ENCODE measurements at places on chromosomes 3 and 15.

DNA sequence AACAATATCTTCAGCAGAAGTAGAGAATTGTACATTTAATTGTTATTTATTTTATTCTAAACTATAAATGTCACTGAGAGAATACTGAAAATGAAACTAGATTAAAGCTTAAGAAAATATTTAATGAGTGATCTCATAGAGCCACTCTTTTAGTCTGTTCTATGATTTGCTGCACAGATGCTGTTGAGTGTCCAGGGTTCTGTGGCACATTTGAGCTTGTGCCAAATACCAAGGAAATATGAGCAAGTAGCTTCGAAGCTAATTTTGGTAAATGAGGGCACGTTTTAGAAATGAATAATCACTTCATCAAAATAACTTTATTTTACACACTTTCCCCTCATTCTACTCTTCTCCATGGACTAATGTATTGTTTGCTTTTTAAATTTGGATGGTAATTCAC lies 53.6 kb upstream of the THRB start:
- H3K27ac ChIP-seq, result no peak overlapping the region
- no peaks in the 10 kb centered on the region for H3K36me3 ChIP-seq
- DNase-seq, result no peak
- no peaks in the 10 kb centered on the region for H3K27me3 ChIP-seq
- H3K4me3 ChIP-seq, result no peak overlapping the region

DNA sequence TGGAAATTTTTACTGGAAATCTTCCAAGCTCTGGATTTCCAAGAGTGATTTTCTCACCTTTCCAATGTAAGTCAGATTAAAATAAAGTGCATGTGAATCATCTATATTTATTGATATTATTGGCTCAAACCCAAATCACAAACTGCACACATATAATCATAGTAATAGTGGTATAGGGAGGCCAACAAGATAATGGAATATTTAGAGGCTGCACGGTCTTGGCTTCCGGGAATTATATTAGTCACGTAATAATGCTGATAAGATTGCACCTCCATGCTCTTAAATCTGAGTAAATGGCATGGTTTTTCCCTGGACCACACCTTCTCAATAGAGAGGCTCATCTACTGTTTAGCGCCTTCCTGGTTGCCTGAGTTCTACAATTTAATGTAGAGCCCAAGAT lies 567.1 kb upstream of the NR2F2 start:
- H3K4me1 ChIP-seq, result no peaks in the 10 kb centered on the region
- no peak overlapping the region for H3K4me3 ChIP-seq
- no peak for DNase-seq
- peaks cover 2% of the 10 kb centered on the region for H3K27me3 ChIP-seq
- H3K36me3 ChIP-seq, result no peaks in the 10 kb centered on the region
- no peak overlapping the region for H3K27ac ChIP-seq

DNA sequence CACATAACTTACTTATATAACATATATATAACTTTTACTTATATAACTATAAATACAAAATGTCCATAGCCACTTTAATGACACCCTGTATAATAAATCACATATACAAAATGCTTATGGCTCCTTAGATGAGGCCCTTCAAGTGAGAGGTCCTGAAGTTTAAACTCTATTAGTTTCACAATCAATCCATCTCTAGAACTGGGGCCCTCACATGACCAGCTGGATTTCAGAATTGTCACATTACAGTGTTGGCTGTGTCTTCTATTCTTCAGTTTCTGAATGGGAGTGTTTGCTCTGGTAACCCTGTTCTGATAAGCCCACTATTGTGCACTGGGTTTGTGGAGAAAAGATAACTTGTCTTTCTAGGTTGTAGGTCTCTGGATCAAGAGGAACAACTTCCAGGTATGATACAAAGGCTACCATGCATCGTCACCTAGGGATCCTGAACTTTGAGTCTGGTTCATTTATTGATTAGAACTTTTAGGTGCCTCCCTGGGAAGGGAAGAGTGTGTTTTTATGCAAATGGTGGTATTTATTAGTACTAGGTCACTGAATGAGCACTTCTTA lies 107.9 kb downstream of the DNAH12 start:
- no peak overlapping the region for H3K4me3 ChIP-seq
- DNase-seq, result no peak
- no peak overlapping the region for H3K27ac ChIP-seq
- H3K4me1 ChIP-seq, result no peaks in the 10 kb centered on the region
- peaks cover 18% of the 10 kb centered on the region for H3K27me3 ChIP-seq

DNA sequence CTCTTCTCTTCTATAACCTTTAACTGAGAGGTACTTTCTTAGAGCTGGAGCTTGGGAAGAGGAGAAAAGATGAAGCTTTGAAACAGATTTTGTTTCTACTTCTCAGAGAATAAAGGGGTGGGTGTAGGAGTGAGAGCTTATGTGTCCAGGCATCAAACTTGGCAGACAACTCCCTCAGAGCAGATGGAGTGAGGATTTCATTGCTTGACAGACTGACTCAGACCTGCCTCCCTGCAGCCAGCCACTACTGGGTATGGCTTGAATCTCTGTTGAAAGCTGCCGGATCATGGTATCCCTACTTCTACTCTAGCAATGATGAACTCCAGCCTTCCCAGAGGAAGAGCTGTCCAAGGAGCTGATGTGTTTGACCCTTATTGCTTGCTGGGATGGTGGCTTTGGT lies 36.7 kb downstream of the SYN2 start:
- no peak for DNase-seq
- no peaks in the 10 kb centered on the region for H3K4me1 ChIP-seq
- no peak overlapping the region for H3K27ac ChIP-seq
- H3K36me3 ChIP-seq, result no peaks in the 10 kb centered on the region
- H3K4me3 ChIP-seq, result no peak overlapping the region

- H3K36me3 ChIP-seq, result no peaks in the 10 kb centered on the region
- H3K27me3 ChIP-seq, result no peaks in the 10 kb centered on the region
- no peak overlapping the region for H3K4me3 ChIP-seq
- H3K4me1 ChIP-seq, result peaks cover 4% of the 10 kb centered on the region
Measured at GRCh38 chr3:72462595-72463011, 385.6 kb downstream of the SHQ1 start.

GRCh38 chr3:153072856-153073255 lies 89.2 kb upstream of the RAP2B start:
- H3K27ac ChIP-seq, result no peak overlapping the region
- H3K36me3 ChIP-seq, result no peaks in the 10 kb centered on the region
- DNase-seq, result no peak
- no peaks in the 10 kb centered on the region for H3K4me1 ChIP-seq
- H3K4me3 ChIP-seq, result no peak overlapping the region

- H3K4me1 ChIP-seq, result peaks cover 12% of the 10 kb centered on the region
- no peak overlapping the region for H3K27ac ChIP-seq
- no peaks in the 10 kb centered on the region for H3K36me3 ChIP-seq
- H3K27me3 ChIP-seq, result peaks cover 8% of the 10 kb centered on the region
- DNase-seq, result no peak
Measured at GRCh38 chr15:65857718-65858402, 11.4 kb upstream of the RAB11A start.

DNA sequence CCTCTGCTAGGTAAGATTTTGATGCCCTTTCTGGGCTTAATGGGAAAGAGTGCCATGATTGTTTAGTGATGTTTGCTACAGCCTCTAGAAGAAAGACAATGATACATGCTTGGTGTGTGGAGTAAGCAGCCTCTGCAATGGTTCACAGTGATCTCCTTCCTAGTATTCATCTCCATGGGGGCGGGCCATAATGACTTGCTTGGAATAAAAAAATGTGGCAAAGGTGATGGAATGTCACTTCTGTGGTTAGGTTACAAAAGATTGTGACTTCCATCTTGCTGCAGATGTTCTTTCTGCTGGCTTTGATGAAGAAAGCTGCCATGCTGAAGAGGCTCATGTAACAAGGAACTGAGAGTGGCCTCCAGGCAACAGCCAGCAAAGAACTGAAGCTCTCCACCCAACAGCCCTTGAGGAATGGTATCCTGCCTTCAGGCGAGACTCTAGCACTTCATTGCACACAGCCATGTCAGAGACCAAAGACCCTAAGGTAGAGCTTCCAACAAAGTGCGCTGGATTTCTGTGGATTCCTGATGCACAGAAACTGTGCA lies 139.1 kb upstream of the LRIG1 start:
- H3K27me3 ChIP-seq, result peaks cover 2% of the 10 kb centered on the region
- H3K36me3 ChIP-seq, result no peaks in the 10 kb centered on the region
- no peak overlapping the region for H3K27ac ChIP-seq
- peaks cover 7% of the 10 kb centered on the region for H3K4me1 ChIP-seq
- H3K4me3 ChIP-seq, result no peak overlapping the region
